ENCODE measurements at places on chromosomes 3 and 15.

DNA sequence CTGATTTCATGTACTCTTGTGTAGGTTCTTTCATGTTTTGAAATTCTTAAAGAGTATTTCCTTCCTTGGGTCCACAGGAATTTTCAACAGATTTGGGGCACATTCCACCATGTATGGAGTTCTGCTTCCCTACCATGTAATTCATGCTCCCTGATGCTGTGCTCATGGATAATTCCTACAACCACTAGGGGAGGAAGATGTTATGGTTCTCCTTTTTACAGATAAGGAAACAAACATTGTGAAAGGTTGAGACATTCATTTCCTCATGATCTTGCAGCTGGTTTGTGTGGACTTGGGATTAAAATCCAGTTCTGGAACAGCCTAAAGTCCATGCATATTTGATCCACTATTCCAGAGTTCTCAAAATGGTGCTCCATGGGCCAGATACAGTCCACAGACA lies 174.9 kb upstream of the FRMD4B start:
- no peak for DNase-seq

GRCh38 chr3:192063570-192063969 lies 602.6 kb downstream of the PYDC2 start:
- DNase-seq = no peak

GRCh38 chr3:42179110-42179725 lies 86.8 kb downstream of the CCK start:
- DNase-seq = no peak

- no peak for DNase-seq
Observed at GRCh38 chr15:71685420-71685993, 124.8 kb upstream of the NR2E3 start.

- no peak for DNase-seq
Observed at GRCh38 chr3:148233403-148233802, 464.3 kb upstream of the AGTR1 start.

- no peak for DNase-seq
Observed at GRCh38 chr3:54004335-54004734, 112.7 kb upstream of the SELENOK start.
